ENCODE measurements at places on chromosomes 3 and 15. TPM values are rescaled to one million over a fixed set of nuclear protein-coding genes. Genes with fewer than 3 reads are reported as not detected.

CFAP92 gene
- total RNA-seq: 0.15 TPM

WDR93 gene
- not detected for total RNA-seq

ACP3 gene
- total RNA-seq: not detected

MKRN3 gene
- total RNA-seq: 0.62 TPM

TNNC1 gene
- 5,645 TPM for total RNA-seq

KBTBD8 gene
- 3.2 TPM for total RNA-seq

SCAANT1 gene
- total RNA-seq: not detected

AGBL1 gene
- total RNA-seq: 34.8 TPM

Data from psoas muscle (tissue), 8 donors.